IPS DF 19.7 (cell line): ENCODE measurements at places on chromosomes 16 and 17.

- DNase-seq, result peak; percentile 83
These were observed 193.0 kb downstream of the SPECC1 start for GRCh38 chr17:20202141-20202621.

GRCh38 chr17:79947351-79948031, 88.2 kb downstream of the TBC1D16 start:
- DNase-seq, result no peak

DNA sequence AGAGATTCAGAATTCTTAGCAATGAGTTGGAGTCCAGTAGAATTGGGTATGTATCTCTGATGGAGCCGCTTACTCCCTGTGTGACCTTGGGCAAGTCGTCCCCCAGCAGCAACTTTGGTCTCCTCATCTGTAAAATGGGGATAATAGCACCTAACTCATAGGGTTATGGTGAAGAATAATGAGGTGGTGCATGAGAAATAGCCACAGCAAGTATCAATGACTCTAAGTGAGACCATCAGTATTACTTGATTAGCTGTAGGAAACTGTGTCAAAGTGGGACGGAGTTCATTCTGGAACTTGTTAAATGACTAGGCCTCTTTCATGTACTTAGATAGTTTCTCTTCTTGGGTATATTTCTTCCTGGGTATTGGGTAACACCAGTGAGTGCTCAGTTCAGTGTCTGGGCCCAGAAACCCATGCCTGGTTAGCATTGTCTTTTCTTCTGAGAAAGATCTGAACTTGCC, 6.4 kb downstream of the PRKCB start:
- no peak for DNase-seq

GRCh38 chr17:82384051-82384729, 12.6 kb downstream of the UTS2R start:
- no peak for DNase-seq

DNA sequence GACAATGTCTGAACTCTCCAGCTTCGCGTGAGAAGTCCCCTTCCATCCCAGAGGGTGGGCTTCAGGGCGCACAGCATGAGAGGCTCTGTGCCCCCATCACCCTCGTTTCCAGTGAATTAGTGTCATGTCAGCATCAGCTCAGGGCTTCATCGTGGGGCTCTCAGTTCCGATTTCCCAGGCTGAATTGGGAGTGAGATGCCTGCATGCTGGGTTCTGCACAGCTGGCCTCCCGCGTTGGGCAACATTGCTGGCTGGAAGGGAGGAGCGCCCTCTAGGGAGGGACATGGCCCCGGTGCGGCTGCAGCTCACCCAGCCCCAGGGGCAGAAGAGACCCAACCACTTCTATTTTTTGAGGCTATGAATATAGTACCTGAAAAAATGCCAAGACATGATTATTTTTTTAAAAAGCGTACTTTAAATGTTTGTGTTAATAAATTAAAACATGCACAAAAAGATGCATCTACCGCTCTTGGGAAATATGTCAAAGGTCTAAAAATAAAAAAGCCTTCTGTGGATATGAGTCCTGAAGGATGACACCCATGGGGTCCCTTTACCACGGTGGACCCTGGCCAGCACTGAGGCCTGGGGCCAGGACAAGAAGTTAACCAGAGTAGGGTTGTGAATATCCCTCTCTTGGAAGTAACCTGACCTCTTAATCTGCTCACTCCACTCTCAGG, 10.5 kb upstream of the ITGAD start:
- peak; percentile 20 for DNase-seq

- no peak for DNase-seq
These were observed 12.6 kb upstream of the EIF1 start for GRCh38 chr17:41676058-41676419.

- DNase-seq, result no peak
These were observed 9.3 kb upstream of the CDK3 start for GRCh38 chr17:75991396-75991795.

DNA sequence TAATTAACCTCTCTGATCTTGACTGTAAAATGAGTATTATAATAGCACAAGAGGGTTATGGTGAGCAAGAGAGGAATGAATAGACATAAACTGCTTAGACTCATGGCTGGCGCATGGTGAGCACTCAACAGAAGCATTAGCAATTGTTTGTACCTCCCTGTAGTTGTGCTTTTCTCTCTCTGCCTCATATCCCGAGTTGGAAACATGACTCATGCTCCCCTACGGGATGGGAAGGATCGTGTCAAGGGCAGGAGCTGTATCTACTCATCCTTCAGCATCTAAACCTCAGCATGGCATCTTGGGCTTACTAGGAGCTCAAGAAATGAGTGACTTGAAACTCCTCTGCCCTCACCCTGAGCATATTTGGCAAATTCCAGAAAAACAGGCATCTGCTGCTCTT, 299.6 kb downstream of the MAP2K4 start:
- no peak for DNase-seq

DNA sequence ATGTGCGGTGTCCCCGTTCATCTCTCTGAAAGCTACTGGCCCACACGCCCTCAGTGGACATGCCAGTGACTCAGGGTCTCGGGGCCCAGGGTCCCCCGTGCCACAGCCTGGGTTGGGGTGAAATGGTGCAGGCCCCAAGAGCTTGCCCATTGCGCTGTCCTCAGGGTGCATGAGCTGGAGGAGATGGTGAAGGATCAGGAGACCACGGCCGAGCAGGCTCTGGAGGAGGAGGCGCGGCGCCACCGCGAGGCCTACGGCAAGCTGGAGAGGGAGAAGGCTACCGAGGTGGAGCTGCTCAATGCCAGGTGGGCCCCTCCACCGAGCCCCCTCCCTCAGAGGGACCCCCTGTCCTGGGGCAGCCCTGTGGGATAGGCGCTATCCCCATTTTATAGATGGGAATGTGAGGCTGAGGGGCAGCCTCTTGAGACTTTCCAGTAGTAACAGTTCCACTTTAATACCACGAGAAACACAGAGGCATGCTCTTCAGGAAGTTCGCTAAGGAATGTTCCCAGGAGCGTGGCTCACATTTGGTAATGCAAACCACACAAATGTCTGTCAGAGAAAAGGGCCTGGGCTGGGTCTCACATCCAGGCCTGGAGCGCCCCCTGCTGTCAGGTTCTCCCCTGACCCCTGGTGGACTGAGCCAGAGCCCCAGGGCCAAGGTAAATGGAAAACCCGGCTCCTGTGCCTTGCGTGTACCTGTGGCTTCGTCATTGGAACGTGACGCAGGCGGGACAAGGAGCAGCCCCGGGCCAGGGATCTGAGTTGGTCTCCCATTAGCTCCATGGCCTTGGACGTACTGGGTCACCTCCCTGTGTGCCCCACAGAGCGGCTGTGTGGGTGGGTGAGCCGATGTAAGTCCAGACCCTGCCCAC, 133.7 kb downstream of the RAB11FIP4 start:
- no peak for DNase-seq
